ENCODE measurements at places on chromosomes 2 and 18.

GRCh38 chr2:128949360-128949759 lies 630.7 kb upstream of the HS6ST1 start:
- DNase-seq, result no peak

- DNase-seq, result no peak
These were observed 386.8 kb downstream of the XIRP2 start for GRCh38 chr2:167275046-167275445.

- DNase-seq, result no peak
These were observed 227.6 kb downstream of the MYCN start for GRCh38 chr2:16167870-16168426.

- no peak for DNase-seq
These were observed 10.0 kb upstream of the STPG4 start for GRCh38 chr2:47165001-47165555.

DNA sequence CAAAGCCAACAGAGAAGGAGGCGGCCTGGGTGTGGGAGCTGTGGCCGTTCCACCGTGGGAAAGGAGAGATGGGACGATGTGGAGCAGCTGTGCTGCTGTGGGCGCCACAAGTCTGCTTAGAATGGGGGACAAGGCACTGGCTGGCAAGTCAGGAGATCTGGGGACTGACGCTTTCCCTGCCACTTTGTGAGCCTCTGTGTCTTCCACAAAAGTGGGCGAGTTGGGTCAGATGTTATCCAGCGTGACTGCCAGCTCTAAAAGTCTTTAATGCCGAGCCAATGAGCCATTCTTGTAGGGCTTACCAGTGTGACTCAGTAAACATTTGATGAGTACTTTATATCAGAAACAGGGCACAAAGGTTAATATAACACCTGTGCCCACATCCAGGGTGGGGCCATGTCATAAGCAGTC lies 113.6 kb upstream of the MGAT5 start:
- DNase-seq, result no peak

- no peak for DNase-seq
These were observed 249.4 kb upstream of the HS6ST1 start for GRCh38 chr2:128568106-128568505.

DNA sequence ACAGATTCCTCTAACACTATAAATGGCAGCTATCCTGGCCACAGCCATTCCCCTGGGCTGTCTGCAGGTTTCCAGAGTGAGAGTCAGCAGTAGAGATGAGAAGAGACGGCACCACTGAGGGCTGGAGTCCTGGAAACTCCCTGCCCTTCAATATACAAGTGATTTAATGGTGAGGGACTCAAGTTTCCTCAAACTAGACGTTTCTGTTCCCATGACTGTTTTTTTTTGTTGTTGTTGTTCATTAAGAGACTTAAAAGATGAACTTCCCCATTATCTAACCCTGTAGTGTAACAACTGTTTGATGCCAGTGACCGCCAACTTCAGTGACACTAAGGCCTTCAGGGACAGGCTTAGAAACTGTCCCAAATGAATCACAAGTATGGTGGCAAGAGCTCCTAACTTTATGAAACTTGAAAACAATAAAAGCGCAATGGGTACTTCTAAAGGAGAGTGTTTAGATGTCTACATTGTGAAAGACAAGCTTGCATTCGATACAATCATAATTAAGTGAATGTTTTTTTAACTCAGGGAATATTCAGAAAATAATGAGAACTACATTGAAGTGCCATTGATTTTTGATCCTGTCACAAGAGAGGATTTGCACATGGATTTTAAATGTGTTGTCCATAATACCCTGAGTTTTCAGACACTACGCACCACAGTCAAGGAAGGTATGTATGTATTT lies 34.0 kb downstream of the IL1R2 start:
- DNase-seq, result no peak

DNA sequence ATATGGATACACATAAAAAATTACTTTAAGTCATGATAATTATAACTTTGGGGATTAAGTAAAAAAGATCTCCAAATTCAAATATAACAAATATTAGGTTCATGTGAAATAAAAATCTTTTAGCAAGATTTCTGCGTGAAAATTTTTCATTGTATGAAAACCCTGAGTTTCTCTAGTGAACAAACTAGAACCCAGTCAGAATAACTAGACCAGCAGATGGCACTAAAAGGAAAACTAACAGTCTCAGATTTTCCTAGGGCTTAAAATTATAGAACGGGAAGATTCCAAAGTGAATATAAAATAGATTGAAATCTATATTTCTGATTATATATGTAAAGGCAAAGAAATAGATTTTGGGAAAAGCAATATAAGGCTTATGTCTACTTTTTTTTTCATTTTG lies 43.3 kb downstream of the TMEM200C start:
- no peak for DNase-seq

GRCh38 chr18:78999939-79000338 lies 20.3 kb downstream of the SALL3 start:
- DNase-seq, result no peak

GRCh38 chr2:106882673-106883072 lies 3.3 kb downstream of the ST6GAL2 start:
- no peak for DNase-seq

DNA sequence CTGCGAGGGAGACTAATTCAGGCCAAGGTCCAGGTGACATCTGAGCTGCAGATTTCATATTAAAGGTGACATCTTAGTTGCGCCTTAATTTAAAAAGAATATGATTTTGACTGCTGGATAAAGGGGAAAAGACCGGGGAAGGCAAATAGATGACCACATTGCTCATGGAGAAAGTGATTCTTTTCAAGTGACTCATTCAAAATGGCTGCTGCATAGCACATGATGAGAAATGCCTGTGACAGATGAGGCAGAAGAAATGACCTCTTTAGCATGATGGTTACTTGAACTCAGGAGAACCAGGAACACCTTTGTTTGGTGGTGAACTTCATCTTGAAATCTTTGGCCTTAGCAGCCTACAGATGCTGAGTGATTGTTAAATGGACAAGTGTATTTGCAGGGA lies 385.8 kb upstream of the TRIB2 start:
- DNase-seq, result peak; percentile 66

DNA sequence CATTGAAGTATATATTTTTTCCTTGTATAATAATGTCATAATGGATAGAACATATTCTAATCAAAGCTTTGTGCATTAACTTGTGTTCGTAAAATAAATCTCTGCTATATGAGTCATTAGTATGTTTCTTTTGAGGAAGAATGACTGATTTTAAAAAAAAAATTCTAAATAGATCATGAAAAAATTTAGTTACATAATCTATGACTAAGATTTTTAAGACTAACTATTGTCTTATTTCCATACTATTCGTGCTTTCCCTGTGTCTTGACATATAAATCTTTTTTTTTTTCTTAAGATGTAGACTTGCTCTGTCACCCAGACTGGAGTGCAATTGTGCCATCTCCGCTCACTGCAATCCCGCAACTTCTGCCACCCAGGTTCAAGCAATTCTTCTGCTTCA lies 226.1 kb downstream of the DSEL start:
- DNase-seq, result no peak

DNA sequence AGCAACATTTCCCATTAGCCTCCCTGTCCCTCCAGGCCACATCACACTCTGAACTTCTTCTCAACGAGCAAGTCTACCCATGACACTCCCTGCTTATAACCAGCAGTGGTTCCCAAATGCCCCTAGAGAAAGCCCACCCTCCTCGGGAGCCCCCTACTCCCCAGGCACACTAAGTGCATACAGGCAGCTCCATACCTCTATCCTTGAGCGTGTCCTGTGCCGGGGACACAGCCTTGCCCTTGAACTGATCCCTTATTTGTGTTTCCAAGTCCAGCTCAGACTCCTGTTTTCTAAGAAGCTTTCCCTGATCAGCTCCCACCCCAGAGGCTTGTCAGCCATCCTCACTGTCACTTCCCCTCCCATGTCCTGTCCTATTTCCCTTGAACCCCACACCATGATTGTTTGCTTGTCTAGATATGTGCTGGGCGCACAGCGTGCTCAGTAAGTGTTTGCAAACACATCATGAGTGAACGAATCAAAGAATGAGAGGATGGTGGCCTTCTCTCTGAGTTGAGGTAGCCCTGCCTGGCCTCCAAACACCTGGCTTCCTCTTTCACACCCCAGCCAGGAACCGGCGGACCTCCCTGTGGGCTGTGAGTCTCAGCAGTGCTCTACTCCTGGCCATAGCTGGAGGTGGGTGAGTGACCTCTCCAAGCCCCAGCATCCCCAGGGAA lies 2.1 kb downstream of the TEX51 start:
- no peak for DNase-seq

GRCh38 chr2:177670791-177671535 lies 278.4 kb downstream of the AGPS start:
- no peak for DNase-seq

GRCh38 chr2:96926791-96927190 lies 56.9 kb upstream of the SEMA4C start:
- no peak for DNase-seq

DNA sequence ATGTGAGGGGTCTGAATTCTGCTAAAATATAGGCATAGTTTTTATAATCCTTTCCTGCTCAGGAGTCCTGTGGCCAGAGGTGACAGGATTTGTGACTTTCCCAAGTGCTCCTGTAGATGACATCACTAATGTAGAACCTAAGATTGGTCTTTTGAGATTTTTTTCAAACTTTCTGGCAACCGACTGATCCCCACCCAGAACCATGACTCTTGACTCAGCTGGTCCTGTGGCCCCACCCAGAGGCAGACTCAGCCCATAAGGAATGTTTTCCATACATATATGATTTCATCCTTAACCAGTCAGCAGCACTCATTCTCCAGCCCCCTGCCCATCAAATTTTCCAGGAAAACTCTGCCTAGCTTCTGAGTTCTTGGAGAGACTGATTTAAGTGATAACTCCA lies 46.8 kb downstream of the COMMD1 start:
- no peak for DNase-seq

DNA sequence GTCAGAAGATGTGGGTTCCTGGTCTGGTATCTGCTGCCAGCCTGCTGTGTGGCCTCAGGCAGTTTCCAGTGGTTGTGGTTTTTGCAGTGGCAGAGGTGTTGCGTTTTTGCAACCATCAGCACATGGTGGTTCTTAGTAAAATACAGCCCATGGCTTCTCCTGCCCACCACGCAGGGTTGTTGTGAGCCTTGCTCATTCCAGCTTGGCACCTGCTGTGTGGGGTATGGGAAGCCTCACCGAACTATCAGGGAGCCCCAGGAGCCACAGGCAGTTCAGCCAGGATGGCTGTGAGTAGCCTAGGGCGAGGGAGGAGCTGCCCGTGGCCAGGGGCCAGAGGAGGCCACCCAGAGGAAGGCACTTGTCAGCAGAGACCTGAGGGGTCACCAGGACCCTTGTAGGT lies 9.8 kb downstream of the ARID5A start:
- DNase-seq, result no peak

- DNase-seq, result peak; percentile 58
These were observed 1.7 kb downstream of the MAP2 start for GRCh38 chr2:209425471-209426071.

- no peak for DNase-seq
These were observed 115.7 kb downstream of the CMPK2 start for GRCh38 chr2:6749962-6750361.

DNA sequence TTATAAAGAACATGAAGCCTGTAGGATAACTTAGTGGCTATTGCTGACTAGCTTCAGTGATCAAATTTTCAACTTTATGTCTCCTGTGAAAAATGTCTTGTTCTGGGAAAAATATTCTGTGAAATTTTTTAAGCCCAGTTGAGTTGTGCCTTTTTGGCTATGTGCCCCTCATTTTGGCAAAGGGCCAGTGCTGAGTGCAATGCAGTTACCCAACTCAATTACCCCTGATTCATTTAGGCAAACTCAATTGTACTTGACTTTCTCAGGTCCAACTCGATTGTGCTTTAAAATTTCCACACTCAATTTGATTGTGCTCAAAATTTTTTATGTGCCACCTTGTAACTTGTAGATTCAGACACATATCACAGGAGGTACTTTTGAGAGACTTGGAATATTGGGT lies 548.8 kb upstream of the NRP2 start:
- no peak for DNase-seq

DNA sequence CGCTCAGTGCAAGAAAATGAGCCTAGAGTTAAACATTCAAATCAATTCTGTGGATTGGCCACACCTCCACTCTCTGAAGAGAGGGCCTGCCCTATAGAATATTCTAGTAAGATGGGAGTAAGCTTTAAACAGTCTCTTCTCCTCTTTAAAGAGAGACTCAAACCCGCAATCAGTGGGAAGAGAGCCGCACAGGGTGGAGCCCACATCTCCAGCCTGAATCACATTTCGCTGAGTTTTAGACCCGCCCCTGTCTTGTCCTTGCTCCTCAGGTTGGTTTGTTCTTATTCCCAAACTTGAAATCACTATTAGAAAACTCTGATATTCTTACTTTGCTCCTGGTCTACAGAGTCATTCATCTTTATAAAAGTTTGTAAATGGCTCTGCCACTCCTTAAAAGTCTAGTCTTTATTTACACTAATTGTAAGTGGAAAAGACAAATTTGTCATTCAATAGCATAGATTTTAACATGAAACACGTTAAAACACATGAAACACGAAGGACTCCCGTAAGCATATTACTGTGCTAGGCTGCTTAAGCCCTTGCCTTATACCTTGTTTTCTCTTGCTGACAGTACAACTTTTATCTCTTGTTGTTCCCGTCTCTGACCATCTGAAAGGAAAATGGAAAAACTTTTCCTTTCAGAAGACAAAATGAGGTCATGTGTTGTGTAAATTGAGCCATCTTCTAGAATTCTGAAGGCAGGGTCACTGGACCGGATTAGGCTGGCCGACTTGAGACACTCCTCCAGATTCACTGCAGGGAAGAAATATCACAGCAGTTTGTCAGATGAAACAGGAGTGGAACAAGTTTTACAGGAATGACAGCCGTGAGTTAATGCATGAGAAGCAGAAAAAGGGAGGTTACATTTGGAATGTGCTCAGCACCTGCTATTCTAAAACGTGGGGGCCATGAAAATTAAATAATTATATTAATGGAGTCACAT lies 5.6 kb downstream of the DSC1 start:
- DNase-seq, result peak; percentile 90

- DNase-seq, result no peak
These were observed 212.3 kb downstream of the HDAC4 start for GRCh38 chr2:239188536-239188935.

- DNase-seq, result no peak
These were observed 100.7 kb downstream of the EHBP1 start for GRCh38 chr2:62806231-62806630.

DNA sequence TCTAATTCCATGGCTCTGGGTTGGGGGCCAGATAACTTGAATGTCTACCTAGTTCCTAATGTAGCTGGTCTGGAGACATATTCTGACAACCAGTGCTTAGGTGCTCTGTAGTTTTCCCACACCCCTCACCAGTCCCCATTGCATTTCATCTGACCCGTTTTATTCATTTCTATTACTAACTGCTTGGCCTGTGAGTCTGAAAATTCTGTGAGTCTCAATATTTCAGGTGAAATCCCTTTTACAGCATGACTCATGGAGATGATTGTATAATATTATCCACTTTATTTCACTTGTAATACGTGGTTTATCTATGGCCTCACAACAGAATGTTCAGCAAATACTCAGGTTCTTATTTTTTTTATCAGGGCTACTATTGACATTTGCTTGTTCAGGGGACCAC lies 103.7 kb upstream of the UGP2 start:
- DNase-seq, result no peak

GRCh38 chr18:61948281-61948741 lies 55.5 kb upstream of the RNF152 start:
- DNase-seq, result no peak

- DNase-seq, result no peak
These were observed 972 bp upstream of the MPP4 start for GRCh38 chr2:201699416-201699815.
